ENCODE measurements at places on chromosomes 2 and 18.
A peak's percentile ranks its signal among the peaks of the same experiment; 100 is the strongest.

DNA sequence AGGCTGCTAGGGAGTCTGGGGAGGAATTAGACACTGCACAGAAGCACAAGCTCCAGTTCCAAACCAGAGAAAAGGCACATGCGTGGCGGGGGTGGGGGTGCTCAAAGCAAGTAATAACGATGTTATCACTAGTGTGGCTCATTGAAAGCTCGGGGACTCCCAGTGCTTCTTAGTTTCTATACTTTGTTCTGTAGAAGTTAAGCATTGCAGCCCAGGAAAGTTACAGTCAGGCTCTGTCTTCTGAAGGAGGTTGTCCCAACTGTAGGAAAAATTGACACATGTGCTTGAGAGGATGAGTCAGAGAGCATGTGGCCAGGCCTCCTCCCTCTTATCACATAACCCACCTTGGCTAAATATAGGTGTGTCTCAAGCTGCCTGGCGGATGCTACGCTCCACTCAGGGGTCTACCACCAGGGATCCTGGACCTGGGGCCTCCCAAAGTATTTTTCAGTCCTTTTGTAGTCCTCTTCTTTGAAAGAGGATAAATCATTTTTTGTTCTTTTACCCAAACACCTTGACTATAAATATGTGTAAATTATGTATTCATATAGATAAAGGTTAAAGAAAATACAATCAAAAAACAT is 3.8 kb downstream of the GALNT5 start:
- DNase-seq = no peak

GRCh38 chr2:119821266-119821665 is 61.5 kb downstream of the PTPN4 start:
- no peak for DNase-seq

- no peak for DNase-seq
Observed at GRCh38 chr2:150174971-150175421, 312.5 kb downstream of the RND3 start.

DNA sequence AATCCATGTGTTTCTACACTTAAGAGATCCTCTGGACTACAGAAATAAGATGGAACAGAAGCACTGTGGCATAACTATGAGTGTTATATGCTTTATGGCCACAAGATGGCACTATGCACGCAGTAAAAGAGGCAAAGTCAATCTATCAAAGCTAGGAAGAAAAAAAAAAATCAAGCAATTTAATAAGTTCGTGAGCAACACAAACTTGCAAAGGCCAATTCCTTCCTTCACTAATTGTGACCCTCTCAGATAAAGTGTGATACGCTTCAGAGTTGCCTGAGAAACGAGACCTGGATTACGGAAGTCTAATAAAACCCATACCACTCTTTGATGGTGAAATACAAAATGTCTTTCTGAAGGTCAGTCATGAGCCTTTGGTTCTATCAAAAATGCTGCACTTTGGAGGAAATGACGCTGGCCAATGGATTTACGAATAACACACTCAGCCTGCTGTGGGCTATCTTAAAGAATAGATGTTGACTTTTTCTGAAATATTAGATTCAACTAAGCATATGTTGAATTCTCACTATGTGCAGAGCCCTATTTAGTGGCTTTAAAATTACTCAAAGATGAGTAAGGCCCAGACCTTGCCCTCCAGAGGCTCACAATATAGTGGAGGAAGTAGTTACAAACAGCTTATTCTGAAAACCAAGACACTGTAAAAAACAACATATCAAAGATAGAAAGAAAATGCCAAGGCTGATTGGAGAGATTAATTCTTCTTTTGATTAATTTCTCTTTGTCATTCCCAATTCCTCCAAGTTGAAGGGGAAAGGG is 35.5 kb upstream of the TTR start:
- no peak for DNase-seq

DNA sequence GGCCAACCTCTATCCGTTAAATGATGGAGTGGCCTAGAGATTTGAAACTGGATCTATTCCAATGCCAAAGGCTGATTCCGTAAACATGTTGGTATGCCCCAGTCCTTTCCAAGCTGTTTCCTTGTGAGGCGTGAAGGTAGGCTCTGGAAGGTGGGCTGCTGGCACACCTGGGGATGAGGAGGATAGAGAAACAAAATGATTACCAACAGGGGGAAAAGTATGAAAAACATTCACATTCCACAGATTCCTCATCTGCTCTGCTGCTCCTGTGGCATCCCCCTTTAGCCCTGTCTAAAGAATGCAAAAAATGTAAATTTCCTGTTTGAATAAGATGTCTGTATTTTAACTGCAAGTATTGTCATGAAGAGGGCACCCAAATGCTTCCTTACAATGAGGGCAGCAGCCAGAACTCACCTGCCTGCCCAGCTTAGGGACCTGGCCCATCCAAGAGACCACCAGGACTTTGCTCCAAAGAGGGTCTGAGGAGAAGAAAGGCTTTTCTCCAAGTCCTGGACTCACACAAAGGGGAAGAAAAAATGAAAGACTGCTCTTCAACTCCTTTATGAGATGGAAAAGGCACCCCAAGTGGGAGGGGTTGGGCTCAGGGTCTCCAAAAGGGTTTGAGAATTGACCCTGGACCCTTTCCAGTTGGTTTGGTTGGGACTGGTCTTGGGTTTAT is 132.3 kb upstream of the PELI1 start:
- DNase-seq = no peak

DNA sequence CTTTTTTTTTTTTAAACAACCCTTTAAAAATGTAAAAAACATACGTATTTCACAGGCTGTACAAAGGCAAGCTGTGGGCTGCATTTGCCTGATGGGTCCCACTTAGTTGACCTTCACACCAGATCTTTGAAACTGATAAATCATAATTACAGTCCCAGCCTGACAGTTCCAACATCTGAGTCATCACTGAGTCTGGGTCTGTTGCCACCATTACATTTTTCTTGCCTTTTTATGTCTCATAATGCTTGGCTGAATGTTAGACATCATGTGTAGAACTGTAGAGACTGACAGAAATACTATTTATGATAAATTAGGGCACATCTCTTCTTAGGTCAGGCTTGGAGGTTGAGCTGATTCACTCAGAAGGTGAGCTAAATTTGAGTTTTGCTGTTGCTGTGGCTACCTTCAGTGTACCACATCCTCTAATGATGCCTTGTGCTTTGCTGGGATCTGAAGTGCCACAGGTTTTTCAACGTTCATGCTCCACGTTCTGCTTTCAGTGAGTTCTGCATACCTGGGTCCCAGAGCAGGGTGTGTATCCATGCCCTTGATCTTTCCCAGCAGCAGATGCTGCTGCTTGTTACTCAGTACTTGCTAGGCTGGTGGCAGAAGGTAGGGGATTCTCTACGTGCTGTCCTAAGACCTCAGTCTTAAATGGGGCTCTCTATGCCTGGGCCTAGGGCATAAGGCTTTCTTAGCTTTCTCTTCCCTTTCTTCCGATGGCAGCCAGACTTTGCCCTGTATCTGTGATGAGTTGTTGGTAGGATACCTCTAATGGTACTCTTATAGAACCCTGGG is 160.6 kb upstream of the SMAD7 start:
- no peak for DNase-seq

DNA sequence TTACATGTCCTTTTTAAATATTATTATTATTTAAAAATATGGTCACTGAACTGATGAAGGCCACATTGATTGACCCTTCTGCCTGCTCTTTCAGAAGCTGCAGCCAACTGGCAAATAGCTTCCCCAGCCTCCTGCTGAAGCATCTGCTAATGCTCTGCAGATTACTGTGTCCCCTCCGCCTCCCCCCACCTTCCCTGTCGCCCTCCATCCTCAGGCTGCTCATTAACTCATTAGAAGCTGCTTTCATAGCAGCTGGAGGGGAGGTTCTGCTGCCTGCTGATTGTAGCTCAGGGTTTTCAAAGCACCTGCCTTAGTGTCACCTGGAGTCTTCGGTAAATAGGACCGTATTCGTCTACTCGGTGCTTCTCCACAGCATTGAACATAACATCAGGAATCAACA is 24.8 kb upstream of the LMAN1 start:
- DNase-seq = no peak

- DNase-seq = no peak
Observed at GRCh38 chr2:37244017-37244416, 12.6 kb downstream of the NDUFAF7 start.

GRCh38 chr2:231250698-231251097 is 52.3 kb downstream of the ARMC9 start:
- no peak for DNase-seq

GRCh38 chr18:79516441-79516931 is 120.8 kb downstream of the NFATC1 start:
- DNase-seq = peak; percentile 46

DNA sequence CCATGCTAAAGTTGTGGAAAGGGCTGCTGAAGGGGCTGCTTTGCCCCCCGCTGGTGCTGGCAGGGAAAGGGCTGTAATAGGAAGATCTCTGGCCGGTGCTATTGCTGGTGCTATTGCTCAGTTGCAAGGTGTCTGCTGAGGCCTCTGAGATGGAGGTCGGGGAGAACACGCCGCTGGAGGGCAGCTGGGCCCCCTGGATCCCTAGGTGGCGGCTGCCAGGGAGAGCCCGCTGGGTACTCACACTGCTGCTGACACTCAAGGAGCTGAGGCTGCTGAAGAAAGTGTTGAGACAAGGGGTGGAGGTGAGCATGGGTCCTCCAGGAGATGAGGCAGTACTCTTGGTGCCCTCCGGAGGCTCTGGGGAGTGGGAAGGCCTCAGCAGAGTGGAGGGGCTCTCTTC is 4.2 kb downstream of the FOXI3 start:
- DNase-seq = no peak

DNA sequence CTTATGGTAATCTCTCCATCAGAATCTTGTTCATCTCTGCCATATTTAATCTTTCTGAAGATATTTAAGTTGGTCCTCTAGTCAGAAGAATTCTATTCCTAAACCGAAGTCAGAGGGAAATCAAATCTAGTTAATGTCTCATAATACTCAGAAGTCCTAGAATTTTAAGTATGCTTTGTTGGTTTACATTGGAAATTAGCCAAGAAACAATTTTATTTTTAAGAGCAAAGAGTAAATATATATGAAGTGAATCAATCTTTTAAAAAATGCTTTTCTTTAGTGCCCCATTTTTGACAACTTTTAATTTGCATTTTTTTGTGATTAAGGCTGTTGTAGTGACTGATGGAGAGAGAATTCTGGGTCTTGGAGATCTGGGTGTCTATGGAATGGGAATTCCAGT is 38.1 kb downstream of the ME2 start:
- no peak for DNase-seq

- DNase-seq = no peak
Observed at GRCh38 chr2:31390324-31390723, 24.2 kb downstream of the XDH start.

DNA sequence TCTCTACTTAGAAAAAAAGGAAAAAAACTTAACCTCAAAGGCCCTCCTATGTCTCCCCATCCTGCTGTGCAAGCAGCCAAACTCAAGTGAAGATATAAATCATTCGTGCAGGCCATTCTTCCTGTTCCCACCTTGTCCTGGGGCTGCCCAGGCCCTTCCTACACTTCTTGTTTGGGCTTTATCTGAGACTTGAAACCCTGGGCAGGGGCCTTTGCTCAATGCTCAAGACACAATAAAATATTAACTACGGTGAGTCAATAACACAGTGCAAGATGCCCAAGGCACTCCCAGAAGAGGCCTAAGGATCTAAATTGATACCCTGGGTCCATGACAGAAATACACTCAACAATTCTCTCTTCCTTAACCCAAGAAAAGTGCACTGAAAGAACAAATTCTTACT is 67.6 kb downstream of the TBC1D8 start:
- DNase-seq = no peak

DNA sequence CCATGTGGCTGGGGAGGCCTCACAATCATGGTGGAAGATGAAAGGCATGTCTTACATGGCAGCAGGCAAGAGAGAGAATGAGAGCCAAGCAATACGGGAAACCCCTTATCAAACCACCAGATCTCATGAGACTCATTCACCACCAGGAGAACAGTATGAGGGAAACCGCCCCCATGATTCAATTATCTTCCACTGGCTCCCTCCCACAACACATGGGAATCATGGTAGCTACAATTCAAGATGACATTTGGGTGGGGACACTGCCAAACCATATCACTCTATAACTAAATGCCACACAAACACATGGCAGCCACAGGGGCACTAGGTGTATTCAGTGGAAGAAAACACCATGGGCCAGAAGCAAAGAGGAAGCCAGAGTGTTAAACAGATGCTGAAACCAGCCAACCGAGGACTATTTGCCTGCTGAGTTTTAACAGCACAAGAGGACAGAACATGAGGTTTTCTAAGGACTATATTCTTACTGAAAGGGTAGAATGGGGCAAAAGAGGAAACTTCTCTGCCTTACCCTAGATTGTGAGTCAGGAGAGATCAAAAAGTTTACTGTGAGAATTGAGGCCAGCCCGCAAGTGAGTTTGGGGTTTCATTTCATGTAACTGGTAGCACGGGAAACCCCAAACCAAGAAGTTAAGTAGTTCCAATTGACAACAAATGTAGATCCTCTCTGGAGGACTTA is 49.2 kb downstream of the SIGLEC15 start:
- no peak for DNase-seq

Measured in sigmoid colon (tissue), 7 donors.